NCI-H1436 (cell line): ENCODE measurements at places on chromosomes 7 and 10.

GRCh38 chr7:70674571-70675010 lies 457.4 kb upstream of the GALNT17 start:
- peak; percentile 61 for DNase-seq

DNA sequence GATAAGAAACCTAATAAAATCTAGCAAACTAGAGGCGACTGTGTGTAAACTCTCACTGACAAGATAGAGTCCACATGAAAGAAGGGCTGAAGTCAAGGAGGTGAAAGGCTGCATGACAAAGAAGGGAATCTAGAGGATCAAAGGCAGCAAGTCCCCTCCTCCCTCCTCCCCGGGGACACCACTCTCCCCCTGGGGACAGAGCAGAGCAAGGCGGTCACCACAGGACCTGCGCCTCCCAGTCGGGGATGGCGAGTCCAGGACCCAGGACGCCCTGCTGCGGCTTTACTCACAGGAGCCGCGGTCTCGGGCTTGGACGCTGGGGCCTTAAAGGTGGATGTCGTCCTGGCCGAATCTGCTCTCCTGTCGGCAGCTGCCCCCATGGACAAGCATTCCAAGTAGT lies 22.4 kb downstream of the BRI3 start:
- DNase-seq, result no peak

GRCh38 chr7:104980841-104981671 lies 32.9 kb upstream of the KMT2E start:
- peak; percentile 72 for DNase-seq

- DNase-seq, result no peak
Observed at GRCh38 chr7:132189881-132190280, 386.4 kb downstream of the PLXNA4 start.

- DNase-seq, result no peak
Observed at GRCh38 chr7:137015015-137015414, 146.6 kb downstream of the CHRM2 start.

DNA sequence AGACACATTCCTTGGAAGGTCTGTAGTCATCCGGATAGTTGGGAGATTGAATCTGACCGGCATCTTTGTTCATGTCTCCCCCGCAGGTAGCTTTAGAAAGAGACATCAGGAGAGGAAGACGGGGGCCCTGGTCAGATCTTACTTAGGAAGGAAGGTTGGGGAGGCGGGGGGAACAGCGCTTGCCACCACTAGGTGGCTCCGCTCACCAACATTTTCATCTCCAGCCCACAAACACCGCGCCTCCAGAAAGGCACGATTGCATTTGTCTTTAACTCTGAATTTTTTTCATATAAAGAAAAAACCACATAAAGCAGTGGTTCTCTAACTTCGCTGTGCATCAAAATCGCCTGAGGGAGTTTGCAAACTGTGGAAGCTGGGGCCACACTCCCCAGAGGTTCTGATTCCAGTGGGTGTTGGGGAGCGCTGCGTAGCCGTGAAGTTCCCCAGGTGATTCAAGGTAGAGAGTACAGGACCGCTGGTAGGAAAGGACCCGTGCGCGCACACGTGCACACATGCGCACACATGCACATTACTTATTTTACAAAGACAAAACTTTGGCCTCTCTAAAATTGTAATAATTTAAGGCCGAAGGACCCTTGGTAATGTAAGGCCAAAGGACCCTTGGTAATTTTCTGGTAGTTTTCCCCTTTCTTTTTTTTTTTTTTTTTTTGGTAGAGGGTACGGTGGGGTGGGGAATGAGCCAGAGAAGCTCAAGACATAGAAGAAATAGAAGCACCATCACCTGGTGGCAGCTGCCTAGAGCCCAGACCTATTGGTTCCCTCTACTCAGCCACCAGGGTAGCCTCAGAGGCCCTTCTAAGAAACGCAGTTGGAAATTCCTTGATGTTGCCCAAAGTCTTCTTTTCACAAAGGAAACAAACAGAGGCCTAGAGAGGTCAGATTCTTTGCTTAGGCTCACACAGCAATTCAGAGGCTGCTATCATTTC lies 37.4 kb upstream of the OPALIN start:
- peak; percentile 24 for DNase-seq

DNA sequence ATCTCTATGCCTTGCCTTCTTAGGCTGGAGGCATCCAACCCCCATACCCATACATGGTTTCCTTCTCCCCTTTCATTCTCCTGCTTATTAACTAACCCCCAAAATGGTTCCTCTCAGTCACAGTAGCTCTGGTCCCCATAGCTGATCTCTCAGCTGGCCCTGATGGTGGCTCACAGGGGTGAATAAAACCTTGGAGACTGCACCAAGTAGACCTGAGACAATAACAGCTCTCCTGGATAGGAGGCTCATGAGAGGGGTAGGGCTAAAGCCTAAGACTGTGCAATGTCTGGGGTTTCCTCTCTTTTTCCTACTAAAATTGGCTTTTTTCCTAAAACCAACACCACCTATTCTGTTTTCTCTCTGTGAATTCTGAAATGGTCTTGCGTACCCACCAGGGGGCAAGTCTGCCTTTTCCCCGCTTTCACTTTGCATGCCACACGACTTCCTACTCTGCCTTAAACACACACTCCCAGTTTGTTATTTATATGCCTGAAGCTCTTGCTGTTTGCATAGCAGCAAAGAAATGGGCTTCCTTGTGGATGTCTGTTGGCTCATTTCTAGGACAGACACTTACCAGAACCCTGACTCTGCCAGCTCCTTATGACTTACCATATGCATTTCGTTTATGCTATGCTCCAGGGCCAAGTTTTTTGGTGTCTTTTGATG lies 18.4 kb upstream of the PON1 start:
- no peak for DNase-seq

DNA sequence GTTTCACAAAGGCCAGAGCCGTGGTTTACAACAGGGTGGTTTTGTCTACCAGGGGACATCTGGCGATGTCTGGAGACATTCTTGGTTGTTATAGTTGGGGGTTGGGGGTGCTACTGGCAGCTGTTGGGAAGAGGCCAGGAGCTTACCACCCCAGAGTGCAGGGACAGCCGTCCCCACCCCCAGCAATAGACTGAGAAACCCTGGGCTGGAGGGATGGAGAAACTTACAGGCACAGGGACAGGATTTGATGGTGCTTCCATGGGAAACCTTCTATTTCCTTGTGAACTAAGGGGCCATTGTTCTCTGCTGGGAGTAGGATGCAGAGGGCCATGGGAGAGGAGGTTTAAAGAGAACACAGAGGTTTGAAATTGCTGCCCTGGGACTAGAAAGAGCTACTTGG lies 10.9 kb downstream of the ADCK2 start:
- no peak for DNase-seq

- DNase-seq, result no peak
Observed at GRCh38 chr7:150824379-150825177, 24.0 kb downstream of the TMEM176A start.

- DNase-seq, result no peak
Observed at GRCh38 chr7:3188946-3189345, 112.1 kb upstream of the SDK1 start.

DNA sequence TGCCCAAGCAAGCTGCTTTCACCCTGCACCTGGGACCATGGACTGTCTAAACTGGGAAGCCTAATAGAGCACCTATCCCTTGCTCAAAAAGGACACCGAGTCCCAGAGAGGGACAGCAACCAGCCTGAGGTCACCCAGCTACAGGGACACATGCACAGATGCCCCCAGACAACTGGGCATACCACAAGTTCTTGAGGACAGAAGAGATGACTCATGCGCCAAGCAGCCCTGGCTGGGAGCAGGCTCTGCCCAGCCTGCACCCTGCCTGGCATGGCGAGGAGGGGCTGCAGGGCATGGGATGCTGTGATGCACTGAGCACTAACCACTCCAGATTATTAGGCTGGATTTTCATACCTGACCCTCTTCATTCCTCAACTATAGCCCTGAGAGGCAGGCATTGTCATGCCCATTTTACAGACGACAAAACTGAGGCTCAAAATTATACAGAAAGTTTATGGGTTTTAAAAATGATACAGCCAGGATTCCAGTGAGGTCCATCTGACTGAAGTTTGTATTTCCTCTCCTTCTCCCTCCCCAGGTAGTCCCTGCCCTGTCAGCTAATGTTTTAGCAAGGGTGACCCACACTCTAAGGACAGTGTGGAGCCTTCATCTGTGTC lies 289.3 kb upstream of the ZMIZ1 start:
- DNase-seq, result no peak

GRCh38 chr7:134473861-134474291 lies 15.0 kb upstream of the AKR1B1 start:
- DNase-seq, result no peak

GRCh38 chr7:151424799-151425198 lies 15.0 kb upstream of the WDR86 start:
- no peak for DNase-seq

DNA sequence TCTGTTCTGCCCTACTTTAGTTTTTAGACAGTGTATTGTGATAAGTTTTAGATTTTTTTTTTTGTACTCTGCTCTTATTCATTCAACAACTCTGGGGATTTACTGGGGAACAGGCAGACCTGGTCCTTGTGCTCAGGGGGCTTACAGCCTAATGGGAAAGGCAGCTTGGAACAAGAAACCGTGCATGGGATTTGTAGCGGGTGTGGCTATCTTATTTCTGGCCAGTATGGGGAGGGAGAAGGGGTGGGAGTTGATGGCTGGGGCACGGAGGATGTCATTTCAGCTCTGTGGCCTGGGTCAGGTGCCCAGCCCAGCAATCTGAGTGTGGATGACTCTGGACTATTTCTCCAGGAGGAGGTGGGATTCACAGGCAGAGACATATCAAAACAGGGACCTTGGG lies 47.0 kb downstream of the GRK5 start:
- no peak for DNase-seq

GRCh38 chr10:125149036-125149679 lies 11.2 kb downstream of the CTBP2 start:
- DNase-seq, result peak; percentile 30

DNA sequence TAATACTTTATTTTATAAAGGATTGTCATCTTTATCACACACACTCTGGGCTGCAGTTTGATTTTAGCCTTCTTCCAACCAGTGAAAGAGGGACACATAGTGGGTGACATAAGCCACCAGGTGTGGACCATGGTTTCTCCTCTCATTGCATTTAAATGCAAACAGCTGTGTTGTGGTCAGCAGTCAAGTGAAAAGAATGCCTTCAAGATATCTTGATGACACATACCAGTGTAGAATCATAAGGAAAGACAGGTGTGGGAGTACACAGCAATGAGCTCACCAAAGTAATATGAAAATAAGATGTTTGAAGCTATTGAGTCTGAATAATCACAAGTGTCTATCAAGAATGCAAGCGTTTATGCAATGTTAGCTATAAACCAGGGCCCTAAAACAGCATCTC lies 580.0 kb downstream of the XPNPEP1 start:
- no peak for DNase-seq

- DNase-seq, result no peak
Observed at GRCh38 chr10:90560331-90560730, 297.5 kb downstream of the HTR7 start.

DNA sequence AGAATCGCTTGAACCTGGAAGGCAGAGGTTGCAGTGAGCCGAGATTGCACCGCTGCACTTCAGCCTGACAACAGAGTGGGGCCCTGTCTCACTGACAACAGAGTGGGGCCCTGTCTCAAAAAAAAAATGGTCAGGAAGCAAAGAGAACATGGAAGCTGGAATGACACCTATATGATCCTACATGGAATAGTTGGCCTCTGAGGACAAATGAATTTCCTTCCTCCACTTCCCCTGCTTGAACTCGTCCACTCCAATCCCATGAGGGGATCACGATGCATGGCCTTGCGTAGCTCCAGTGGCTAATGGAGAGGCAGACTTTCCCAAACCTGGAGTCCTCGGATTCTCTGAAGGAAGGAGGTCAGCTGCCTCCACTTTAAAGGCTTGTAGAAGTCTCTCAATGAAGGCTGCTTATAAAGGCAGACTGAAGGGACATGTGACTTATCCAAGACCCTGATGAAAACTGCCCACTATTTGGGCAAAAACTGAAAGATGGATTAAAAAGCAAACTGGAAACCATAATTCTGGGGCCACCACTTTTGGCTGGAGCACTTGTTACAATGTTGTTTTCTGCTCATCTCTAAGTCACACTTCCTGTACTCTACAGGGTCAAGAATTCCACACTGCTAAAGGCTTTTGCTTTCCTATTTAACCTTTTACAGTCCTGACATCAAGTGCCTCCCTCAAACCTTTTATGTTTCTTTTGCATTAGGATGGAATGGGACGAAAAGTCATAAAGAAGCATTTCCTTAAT lies 214.6 kb downstream of the PRPF18 start:
- no peak for DNase-seq

- no peak for DNase-seq
Observed at GRCh38 chr7:132996581-132997242, 85.2 kb downstream of the CHCHD3 start.

DNA sequence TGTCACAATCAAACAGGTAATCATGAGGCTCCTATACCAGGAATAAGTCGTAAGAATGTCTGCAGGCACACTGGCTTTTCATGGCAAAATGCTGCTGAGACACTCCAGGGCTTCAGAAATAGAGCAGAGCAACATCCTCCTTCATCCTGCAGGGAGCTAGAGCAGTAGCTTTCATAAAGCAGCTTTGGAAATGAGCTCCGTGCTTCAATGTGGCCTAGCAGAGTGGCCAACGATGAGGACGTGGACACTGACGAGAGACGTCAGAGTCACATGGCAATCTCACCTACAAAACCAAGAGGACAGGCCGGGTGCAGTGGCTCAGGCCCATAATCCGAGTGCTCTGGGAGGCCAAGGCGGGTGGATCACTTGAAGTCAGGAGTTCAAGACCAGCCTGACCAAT lies 9.8 kb downstream of the COBL start:
- DNase-seq, result no peak
